ENCODE measurements at places on chromosomes 7 and 10. TPM values are rescaled to one million over a fixed set of nuclear protein-coding genes. Genes with fewer than 3 reads are reported as not detected.

The ANLN gene
- total RNA-seq = 5.0 TPM

The VPS37D gene
- not detected for total RNA-seq

The PODXL gene
- 40.4 TPM for total RNA-seq

The HOXA2 gene
- total RNA-seq = 8.7 TPM

- DNase-seq = no peak
- H3K36me3 ChIP-seq = no peaks in the 10 kb centered on the region
- no peak overlapping the region for H3K4me3 ChIP-seq
- no peaks in the 10 kb centered on the region for H3K27me3 ChIP-seq
- H3K27ac ChIP-seq = no peak overlapping the region
- H3K4me1 ChIP-seq = no peaks in the 10 kb centered on the region
Observed at GRCh38 chr10:77408259-77408658, 229.3 kb downstream of the KCNMA1 start.

DNA sequence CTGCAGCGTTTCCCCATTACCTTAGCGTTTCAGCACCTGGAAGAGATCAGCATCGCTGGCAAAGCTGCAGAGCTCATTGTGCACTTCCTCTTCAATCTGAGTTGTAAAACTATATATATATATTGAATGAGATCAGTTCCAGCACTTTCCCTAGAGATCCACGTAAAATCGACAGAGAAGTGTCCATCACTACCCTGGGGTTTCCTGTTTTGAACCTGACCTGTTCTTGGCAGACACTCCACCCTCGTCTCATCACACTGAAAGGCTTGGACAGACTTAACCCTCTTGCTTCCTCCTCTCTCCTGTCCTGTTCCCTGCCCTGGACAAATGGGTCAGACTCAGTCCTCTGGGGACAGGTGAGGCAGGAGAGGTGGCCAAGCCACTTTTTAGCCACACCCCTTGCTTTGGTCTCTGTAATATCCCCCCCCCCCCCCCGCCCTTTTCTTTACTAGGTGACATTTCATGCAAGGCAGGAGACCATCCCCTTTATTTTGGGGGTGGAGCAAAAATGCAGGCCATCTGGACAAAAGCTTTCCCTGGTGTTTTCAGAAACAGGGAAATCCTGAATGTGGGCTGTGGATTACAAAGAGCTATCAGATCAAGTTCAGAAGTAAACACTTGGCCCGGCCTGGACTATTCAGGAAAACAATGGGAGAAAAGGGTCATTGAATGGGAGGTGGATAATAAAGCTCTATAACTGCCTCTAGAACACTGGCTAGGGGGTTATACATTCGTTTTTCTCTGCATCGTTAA is 83.7 kb upstream of the KDM7A start:
- no peak for DNase-seq
- no peak overlapping the region for H3K27ac ChIP-seq
- H3K4me1 ChIP-seq = no peaks in the 10 kb centered on the region
- H3K36me3 ChIP-seq = no peaks in the 10 kb centered on the region

GRCh38 chr10:61283066-61283465 is 170.1 kb downstream of the TMEM26 start:
- no peaks in the 10 kb centered on the region for H3K4me1 ChIP-seq
- no peak for DNase-seq
- H3K27me3 ChIP-seq = no peaks in the 10 kb centered on the region
- no peak overlapping the region for H3K4me3 ChIP-seq

GRCh38 chr10:49112851-49113250 is 2.5 kb downstream of the VSTM4 start:
- no peaks in the 10 kb centered on the region for H3K27me3 ChIP-seq
- no peaks in the 10 kb centered on the region for H3K36me3 ChIP-seq
- no peak overlapping the region for H3K27ac ChIP-seq
- H3K4me1 ChIP-seq = no peaks in the 10 kb centered on the region
- DNase-seq = no peak

- peak overlapping the region; percentile 5 for H3K4me3 ChIP-seq
- peaks cover 3% of the 10 kb centered on the region for H3K4me1 ChIP-seq
- H3K27ac ChIP-seq = no peak overlapping the region
- no peaks in the 10 kb centered on the region for H3K27me3 ChIP-seq
- H3K36me3 ChIP-seq = no peaks in the 10 kb centered on the region
- DNase-seq = no peak
Observed at GRCh38 chr7:151115121-151115835, 29.0 kb downstream of the AGAP3 start.

GRCh38 chr10:103854686-103855391 is 537 bp downstream of the SH3PXD2A start:
- H3K27ac ChIP-seq = peak overlapping the region; percentile 50
- peaks cover 14% of the 10 kb centered on the region for H3K4me1 ChIP-seq
- H3K4me3 ChIP-seq = peak overlapping the region; percentile 74
- no peak for DNase-seq

- no peaks in the 10 kb centered on the region for H3K4me1 ChIP-seq
- DNase-seq = no peak
- H3K36me3 ChIP-seq = no peaks in the 10 kb centered on the region
- H3K27ac ChIP-seq = no peak overlapping the region
Observed at GRCh38 chr7:79778786-79779770, 325.6 kb upstream of the MAGI2 start.

Measured in Peyer's patch (tissue), 4 donors.